T-cell (primary cell): ENCODE measurements at places on chromosomes 2 and 18. TPM values are rescaled to one million over a fixed set of nuclear protein-coding genes. Genes with fewer than 3 reads are reported as not detected.
A peak's percentile ranks its signal among the peaks of the same experiment; 100 is the strongest.

GRCh38 chr2:215553946-215554345 lies 118.1 kb upstream of the FN1 start:
- no peak for DNase-seq

Gene GPBAR1
- total RNA-seq = 2.7 TPM

- no peak for DNase-seq
Observed at GRCh38 chr2:241925821-241926441, 56.4 kb downstream of the RTP5 start.

DNA sequence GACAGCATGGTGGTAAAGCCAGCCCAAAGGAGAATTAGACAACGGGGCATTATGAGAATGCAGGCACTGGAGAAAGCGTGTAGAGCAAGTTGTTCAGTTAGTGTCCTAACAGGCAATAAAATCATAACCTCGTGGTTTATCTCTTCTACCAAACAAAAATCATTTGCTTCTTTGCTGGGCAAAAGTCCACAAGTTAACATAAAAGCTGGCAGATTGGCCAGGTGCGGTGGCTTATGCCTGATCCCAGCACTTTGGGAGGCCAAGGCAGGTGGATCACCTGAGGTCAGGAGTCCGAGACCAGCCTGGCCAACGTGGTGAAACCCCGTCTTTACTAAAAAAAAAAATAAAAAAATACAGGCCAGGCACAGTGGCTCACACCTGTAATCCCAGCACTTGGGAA lies 364.1 kb downstream of the SETBP1 start:
- no peak for DNase-seq

- DNase-seq = peak; percentile 23
Observed at GRCh38 chr2:15316370-15316814, 244.7 kb downstream of the NBAS start.

GRCh38 chr18:74774486-74774885 lies 176.8 kb downstream of the ZNF407 start:
- DNase-seq = no peak

DNA sequence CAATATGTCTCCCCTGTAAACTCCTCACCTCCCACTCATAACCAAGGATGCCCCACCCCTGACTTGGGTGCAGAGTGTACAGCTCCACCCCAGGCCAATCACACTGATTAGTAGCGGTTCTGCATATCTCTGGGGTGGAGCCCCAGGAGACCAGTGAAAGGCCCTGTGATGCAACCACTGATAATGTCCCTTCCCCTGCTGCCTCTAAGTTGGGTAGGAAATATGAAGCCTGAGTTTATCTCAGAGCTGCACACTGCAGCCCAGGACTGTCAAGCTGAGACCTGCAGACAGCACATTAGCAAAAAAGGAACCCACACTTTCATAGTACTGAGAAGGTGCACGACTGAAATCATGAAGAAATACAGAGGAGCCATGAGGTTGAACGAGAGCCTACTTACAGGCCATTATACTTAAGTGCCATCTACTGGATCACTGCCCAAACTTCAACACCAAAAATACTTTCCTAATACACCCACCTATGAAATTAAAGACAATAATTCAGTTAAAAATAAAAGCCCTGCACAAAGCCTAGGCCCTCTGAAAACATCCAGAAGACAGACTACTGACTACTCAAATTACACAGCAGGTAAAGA lies 455.4 kb upstream of the LRRTM4 start:
- DNase-seq = no peak
